Uterus (tissue), 4 donors: ENCODE measurements at places on chromosomes 7 and 10. TPM values are rescaled to one million over a fixed set of nuclear protein-coding genes. Genes with fewer than 3 reads are reported as not detected.
A peak's percentile ranks its signal among the peaks of the same experiment; 100 is the strongest.

GRCh38 chr7:71182438-71182935 is 50.5 kb downstream of the GALNT17 start:
- DNase-seq, result no peak

GRCh38 chr10:10772874-10773508 is 244.7 kb upstream of the CELF2 start:
- DNase-seq, result no peak

GRCh38 chr7:90461219-90461618 is 8.2 kb upstream of the PTTG1IP2 start:
- no peak for DNase-seq

- peak; percentile 12 for DNase-seq
Observed at GRCh38 chr10:79392506-79393176, 45.4 kb downstream of the PPIF start.

- DNase-seq, result no peak
Observed at GRCh38 chr7:4108951-4109350, 573.1 kb upstream of the FOXK1 start.

DNA sequence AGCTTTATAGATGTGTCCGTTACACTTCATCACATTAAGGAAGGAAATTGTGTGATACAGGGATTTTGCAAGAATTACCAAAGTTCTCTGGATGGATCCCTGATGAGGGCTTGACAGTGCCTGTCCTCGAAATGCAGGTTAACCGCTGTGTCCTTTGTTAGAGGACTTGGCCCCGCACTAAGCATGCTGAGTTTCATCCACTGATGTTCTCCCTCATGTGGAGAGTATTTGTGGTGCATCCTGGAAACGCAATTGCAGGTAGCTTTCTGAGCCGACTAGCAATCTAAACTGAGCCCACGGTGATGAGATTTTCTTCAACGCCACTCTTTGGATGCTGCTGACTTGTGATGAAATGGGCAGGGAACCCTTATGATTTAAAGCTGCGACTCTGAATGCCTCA is 71.9 kb upstream of the STK17A start:
- no peak for DNase-seq

GRCh38 chr7:128809363-128809762 is 17.6 kb downstream of the CCDC136 start:
- no peak for DNase-seq

DNA sequence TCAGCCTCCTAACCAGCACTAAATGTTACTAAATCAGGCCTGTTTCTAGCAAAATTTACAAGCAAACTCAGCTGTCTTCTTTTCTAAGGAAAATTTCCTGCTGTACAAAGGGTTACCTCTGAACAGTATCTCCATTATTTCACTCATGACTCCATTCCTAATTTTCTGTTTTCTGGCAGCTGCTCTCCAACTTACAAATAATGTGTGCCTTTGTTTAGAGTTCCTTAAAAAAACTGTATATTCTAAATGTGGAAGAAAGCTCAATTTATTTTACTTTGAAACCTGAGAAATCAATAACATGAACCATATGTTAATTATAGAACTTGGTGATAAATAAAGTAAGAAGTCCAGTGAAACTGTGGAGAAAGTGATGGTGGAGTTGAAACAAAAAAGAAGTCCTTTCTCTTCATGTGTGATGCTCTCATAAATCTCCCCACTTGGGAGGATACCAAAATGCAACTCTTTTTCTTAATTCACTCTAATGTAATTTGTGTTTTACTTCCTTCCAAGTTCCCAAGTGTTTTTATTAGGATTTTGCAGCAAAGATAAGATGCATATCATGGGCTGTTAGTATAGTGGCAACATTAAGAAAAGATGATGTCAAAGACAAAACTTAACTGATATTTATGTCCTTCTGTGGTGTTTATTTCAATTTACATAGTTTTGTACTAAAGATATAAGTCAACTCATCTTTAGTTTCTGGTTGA is 74.8 kb downstream of the CDK6 start:
- no peak for DNase-seq

- no peak for DNase-seq
Observed at GRCh38 chr10:86083206-86083605, 283.4 kb downstream of the GRID1 start.

DNA sequence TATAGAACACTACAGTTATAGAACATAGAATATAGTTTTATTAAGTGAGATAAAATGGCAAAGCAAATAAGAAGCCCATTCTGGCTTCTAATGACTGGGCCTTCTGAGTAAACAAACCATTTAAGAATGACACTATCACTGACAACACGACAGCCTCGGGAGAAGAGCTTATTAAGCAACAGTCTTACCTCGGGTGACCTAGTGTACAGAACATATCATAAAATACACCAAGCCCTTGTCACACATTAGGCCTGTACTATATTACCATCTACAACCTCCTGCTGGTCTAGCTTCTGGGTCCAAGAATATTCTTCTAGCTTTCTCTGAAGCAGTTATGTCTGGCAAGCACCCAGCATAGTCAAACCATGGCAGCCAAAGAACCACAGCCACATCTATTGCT is 32.0 kb downstream of the CCDC186 start:
- no peak for DNase-seq

GRCh38 chr10:6665847-6666246 is 85.8 kb upstream of the PRKCQ start:
- DNase-seq, result no peak

GRCh38 chr10:129501652-129502436 is 34.8 kb downstream of the MGMT start:
- DNase-seq, result no peak

- no peak for DNase-seq
Observed at GRCh38 chr10:79226391-79227245, 120.7 kb upstream of the PPIF start.

- DNase-seq, result no peak
Observed at GRCh38 chr7:117094457-117094856, 141.2 kb downstream of the ST7 start.

GRCh38 chr10:70674560-70675495 is 2.5 kb downstream of the ADAMTS14 start:
- DNase-seq, result no peak

Gene SFTPD
- 0.97 TPM for total RNA-seq

Gene ADRA2A
- 4.5 TPM for total RNA-seq

Gene SPDYE8
- not detected for total RNA-seq

Gene KLF14
- not detected for total RNA-seq

Gene GRM3
- total RNA-seq, result 2.1 TPM

Gene CFTR
- total RNA-seq, result 11.6 TPM

Gene RADIL
- 8.3 TPM for total RNA-seq

Gene NUTM2B
- not detected for total RNA-seq
